CD8-positive, alpha-beta memory T cell (primary cell): ENCODE measurements at places on chromosomes 7 and 10.

GRCh38 chr7:17690030-17690429 is 250.3 kb downstream of the SNX13 start:
- no peak for DNase-seq

DNA sequence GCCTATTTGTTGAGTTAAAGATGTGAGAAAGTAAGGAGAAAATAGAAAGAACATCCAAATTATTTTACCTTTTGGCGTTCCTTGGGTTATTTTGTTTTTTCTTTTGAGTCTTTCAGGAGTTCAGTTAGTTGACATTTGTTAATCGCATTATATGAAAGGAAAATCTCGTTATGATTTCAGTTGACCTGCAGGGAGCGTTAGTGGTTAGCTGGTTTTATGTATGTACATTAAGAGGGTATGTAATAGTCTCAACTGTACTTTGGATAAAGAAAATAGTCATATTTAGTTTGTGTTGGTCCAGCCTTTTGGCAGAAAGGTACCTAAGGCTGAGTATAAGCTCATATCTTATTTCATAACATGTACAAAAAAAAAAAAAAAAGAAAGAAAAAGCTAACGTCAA is 4.0 kb downstream of the BMPER start:
- DNase-seq = no peak

GRCh38 chr10:11017570-11018431 is at the start of gene CELF2:
TSS of gene CELF2 (plus strand) at chr10:11017872. CDS start at chr10:11018090, 218 bp downstream.
- peak; percentile 6 for DNase-seq

GRCh38 chr7:9407816-9408215 is 974.4 kb downstream of the NXPH1 start:
- DNase-seq = no peak

DNA sequence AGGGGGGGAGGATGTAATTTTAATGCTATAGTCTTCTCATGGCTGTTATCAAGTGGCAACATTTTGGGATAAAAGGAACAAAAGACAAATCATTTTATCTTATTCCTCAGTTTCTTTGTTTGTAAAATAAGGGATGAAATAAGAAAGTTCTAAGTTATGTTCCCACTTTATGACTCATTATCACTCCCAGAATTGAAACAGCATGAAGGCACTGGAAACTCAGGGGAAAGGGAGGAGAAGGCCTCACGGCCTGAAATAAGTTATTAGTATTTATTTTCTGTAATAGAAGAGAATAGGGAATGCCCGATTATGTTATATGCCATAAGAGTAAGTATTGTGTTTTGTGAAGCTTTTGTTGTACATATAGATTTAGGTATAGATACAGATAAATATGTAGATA is 85.0 kb upstream of the NAMPT start:
- no peak for DNase-seq

- DNase-seq = no peak
These were observed 69.4 kb downstream of the CARD11 start for GRCh38 chr7:2974093-2974819.

- no peak for DNase-seq
These were observed 268.5 kb downstream of the RPS24 start for GRCh38 chr10:78301891-78302738.

DNA sequence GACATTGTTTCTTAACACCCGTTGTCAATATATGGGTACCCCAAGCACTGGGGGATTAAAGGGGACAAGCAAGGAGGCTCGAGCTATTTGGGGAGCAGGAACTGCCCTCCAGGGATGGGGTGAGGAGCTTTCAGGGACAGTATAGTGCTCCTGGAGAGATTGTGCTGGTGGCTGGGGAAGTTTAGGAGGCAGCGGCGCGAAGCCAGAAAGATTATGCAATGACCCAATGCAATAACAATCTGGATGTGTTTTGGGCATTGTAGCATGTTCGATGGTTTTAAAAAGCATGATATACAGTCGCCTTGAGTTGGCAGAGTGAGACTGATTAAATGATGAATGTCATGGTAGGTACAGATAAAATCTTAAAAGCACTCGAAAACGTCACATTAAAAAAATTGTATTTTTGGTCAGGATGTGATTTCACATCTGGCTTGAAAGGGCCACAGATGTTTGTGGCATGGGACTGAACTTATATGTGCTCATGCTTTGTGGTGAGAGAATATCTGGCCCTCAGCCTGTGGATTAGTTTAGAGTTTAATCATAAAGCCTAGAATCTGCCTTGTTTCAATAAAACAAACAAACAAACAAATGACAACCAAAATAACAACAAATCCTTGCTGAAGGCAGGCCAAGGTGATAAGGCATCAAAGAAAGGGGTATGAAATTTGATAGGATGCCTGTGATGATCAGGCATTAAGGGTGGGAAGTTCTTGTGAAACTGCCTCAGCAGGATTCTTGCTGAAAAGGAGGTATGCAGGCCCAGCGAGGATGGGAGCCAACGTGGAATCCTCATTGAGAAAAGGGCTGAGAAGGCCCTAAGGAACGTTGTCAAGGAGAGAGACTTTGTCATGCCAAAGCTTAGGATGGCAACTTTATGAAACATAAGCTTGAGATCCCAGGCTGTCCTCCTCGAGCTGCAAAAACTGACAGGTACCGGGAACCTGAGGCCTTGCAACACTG is 417.1 kb upstream of the KLF6 start:
- DNase-seq = no peak

- DNase-seq = no peak
These were observed 159.1 kb upstream of the YAE1 start for GRCh38 chr7:39407137-39407536.

- no peak for DNase-seq
These were observed 30.2 kb upstream of the ARHGAP22 start for GRCh38 chr10:48634984-48635557.
